ENCODE measurements at places on chromosomes 3 and 15. TPM values are rescaled to one million over a fixed set of nuclear protein-coding genes. Genes with fewer than 3 reads are reported as not detected.

AADAC gene
- not detected for total RNA-seq

SLCO3A1 gene
- 2.2 TPM for total RNA-seq

DNA sequence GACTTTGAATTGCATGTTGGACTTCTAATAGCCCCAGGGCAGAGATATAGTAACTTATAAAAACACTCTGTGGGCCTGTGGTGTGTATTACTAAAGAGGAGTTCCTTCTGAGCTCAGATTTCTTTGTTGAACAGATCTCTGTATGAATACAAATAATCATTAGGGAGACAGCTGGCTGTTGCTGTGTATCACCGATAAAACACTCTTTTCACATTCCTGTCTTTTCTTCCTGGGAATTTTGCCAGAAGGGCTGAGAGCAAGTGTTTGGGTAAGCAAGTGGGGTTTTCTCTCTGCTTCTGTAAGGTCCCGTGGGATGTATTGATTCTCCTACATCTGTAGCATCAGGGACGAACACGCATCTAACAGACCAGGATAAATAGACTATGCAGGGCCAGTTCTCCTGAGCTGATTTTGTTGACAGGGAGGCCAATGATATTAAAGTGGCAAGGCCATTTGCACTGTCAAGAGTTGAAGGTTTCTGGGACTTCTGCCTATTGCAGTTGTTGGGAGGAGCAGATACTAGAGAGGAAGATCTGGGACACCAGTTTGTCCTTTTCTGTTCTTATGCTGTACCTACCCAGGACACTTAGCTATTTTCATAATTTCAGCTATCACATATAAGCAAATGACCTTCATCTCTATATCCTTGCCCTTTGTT lies 225.9 kb upstream of the CD96 start:
- DNase-seq: peak; percentile 93

DNA sequence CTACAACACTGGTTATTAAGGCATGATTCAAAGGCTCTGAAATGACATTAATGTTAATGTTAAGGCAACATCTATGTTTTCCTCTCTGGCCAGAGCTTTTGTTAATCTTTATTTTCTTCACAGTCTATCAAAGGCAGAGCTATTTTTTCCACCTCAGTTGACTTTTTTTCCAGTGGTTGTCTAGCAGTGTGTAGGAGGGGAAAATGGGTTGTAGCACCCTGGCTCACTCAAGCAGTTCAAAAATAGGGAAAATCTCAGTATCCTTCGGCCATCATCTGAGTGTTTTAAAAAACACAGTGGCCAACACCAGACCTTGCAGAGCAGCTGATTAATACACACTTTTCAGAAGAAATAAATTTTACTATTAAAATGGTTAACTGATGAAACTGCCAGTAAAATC lies 21.4 kb downstream of the CBLB start:
- no peak for DNase-seq

- peak; percentile 6 for DNase-seq
These were observed 40.8 kb upstream of the PRR23E start for GRCh38 chr3:127151992-127152650.

- no peak for DNase-seq
These were observed 5.8 kb downstream of the FMN1 start for GRCh38 chr15:33188641-33189257.

DNA sequence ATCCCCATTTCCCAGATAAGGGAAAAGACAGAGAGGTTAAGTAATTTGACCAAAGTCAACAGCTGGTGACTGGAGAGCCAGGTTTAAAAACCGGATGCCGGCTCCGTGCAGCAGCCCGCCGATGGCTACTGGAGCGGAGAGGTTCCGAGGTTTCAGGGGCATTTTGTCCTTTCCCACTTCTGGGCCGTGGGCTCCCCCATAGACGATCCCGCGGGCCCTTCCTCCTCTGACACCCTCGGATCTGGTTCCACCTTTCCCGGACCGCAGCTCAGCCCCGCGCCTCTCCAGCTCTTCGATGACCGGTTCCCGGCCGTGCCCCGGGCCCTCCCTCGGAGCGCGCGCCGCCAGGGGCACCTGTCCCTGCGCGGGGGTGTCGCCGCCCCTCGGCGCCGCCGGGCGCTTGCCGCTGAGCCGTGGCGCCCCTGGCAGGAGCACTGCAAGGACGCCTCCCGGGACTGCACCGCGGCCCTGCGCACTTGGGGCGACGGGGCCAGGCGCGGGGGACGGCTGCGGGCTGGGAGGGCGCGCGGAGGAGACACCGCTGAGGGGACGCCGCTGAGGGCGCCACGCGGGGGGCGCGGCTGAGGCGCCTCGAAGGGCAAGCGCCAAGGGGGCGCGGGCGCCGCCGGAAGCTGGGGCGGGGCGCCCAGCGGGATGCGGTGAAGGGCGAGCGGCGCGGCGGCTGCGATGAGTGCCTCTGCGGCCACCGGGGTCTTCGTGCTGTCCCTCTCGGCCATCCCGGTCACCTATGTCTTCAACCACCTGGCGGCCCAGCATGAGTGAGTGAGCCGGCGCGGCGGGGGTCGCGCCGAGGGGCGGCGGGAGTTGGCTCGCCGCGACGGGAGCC lies at the start of gene TM6SF1:
TM6SF1 (plus strand) TSS at position 652 of the 847 bp plus-strand sequence; CDS start at position 688, 36 bp downstream.
- no peak for DNase-seq

- DNase-seq: no peak
These were observed 1046.6 kb upstream of the CFAP20DC start for GRCh38 chr3:60096403-60096802.

DNA sequence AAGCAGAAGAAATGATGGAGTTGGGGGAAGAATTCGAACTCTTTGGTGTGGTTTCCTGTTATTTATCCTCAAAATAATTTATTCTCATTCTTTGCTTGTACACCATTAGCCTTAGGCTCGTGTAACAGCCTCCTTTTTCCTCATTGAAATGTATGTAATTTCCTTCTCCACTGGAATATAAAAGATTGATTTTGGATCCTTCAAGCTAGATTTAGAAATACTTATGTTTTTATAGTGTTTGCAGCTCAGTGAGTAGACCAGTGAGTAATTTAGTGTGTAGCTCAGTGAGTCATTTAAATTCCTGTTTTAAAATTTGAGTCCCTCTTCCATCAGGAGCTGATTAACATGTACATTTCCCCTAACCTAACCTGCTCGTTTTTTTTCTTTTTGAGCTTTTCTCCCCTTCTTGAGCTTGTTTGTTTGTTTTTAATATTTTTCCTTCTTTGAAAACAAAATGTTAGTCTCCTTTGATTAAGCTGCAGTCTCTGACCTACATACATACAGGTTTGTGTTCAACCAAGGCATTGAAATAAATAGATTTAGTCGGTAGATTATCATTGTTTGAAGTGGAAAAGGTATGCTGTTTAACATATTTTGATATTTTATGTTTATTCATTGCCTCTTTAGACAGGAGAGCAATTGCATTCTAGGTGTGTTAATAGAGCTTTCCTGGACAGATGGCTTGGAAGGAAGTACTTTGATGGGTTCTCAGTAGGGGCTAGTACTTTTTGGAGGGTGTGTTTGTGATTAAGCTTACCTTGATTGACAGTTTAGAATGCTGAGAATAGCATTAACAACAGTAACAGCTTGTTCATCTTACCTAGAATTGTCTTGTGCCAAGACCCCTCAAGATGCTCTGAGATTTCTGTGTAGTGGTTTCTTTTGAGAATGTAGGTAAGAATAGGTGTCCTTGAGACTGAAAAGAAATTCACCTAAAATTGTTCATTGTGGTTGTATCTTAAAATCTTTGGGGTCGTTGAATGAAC lies 5.9 kb downstream of the USP3 start:
- peak; percentile 83 for DNase-seq

DNA sequence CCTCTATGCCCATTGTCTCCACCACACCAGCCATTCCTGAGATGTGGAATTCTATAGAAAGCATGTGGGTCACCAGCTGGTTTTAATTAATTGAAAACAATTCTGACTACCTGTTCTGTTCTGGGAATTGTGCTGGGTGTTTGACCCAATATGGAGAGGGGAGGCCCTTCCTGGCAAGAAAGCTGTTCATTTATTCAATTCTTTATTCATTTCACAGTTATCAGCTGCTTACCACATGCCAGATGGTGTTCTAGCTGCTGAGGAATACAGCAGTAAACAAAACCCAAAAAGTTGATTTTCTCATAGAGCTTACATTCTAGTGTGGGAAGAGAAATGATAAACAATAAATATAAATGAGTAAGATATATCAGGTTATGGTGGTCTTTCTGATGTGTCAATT lies 296.1 kb upstream of the RASGRP1 start:
- peak; percentile 33 for DNase-seq

GRCh38 chr15:42035435-42035761 lies 14.6 kb upstream of the PLA2G4E start:
- peak; percentile 11 for DNase-seq

Data from IMR-90 (cell line).